ENCODE measurements at places on chromosomes 6 and 20.

DNA sequence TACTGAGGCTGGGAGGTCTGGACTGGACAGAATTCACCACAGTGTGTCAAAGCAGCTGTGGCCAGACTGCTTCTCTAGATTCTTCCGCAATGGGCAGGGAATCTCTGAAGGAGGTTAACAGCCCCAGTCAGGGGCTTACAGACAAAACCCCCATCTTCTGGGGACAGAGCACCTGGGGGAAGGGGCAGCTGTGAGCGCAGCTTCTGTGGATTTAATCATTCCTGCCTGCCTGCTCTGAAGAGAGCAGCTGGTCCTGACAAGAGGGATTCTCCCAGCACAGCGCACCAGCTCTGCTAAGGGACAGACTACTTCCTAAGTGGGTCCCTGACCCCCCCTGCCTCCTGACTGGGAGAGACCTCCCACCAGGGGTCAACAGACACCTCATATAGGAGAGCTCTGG is 32.5 kb upstream of the UNC93A start:
- no peak for DNase-seq

GRCh38 chr6:20432692-20433091 is 31.0 kb downstream of the E2F3 start:
- DNase-seq = no peak

DNA sequence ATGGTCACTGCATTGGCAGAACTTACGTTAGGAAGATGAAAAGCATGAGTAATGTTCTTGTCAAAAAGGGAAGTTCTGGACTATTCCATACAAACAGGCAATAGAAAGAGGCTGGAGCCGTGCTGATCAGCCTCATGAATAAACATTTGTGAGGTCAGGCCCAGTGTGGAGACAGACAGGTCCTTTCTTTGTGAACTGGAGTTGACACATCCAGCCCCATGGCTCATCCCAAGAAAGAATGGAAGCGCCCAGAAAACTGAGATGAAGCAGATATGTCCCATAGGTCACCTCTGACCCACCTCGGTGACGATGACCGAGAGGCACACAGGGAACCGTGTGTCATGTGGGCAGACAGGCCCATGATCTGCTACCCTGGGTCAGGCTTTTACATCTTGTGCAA is 276.0 kb upstream of the SGK1 start:
- no peak for DNase-seq

- no peak for DNase-seq
Measured at GRCh38 chr6:55827818-55828522, 47.4 kb downstream of the BMP5 start.

GRCh38 chr6:158408552-158409130 is 96.4 kb downstream of the TULP4 start:
- no peak for DNase-seq

DNA sequence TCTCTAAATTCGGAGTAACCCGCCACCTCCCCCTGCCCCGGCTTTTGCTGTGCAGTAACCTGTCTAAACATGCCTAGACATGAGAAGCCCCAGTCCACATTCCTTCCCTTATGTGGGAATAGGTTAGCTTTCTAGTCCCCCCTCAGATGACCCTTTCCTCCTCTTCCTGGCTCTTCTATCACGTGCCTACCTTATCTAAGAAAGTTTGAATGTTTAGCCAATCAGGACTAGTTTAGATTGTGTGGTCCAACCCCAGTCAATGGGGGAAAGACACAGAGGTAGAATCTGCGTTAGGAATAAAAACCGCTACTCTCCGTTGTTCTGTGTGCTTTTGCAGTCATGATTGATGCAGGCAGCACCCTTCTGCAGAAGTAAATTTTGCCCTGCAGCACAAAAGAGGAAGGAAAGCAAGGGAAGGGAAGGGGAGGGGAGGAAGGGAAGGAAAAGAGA is 69.0 kb upstream of the CD93 start:
- no peak for DNase-seq

- no peak for DNase-seq
Measured at GRCh38 chr6:99416226-99416625, 8.9 kb downstream of the PNISR start.

- no peak for DNase-seq
Measured at GRCh38 chr20:15485519-15485918, 1087.7 kb downstream of the KIF16B start.

- DNase-seq = no peak
Measured at GRCh38 chr6:44789806-44790205, 402.3 kb downstream of the CDC5L start.

- DNase-seq = no peak
Measured at GRCh38 chr6:79872303-79872702, 75.0 kb downstream of the ELOVL4 start.
